ENCODE measurements at places on chromosomes 2 and 18. TPM values are rescaled to one million over a fixed set of nuclear protein-coding genes. Genes with fewer than 3 reads are reported as not detected.

The SPC25 gene
- total RNA-seq, result not detected

The DIS3L2 gene
- 36.3 TPM for total RNA-seq

The MFSD6 gene
- 2.2 TPM for total RNA-seq

The NR4A2 gene
- 0.41 TPM for total RNA-seq

The NT5C1B gene
- not detected for total RNA-seq

The COL6A3 gene
- total RNA-seq, result 1,372 TPM

The NEU2 gene
- total RNA-seq, result not detected

The VSNL1 gene
- total RNA-seq, result 0.90 TPM

The ARHGEF4 gene
- 5.2 TPM for total RNA-seq

The REG1A gene
- not detected for total RNA-seq

The C1GALT1C1L gene
- 0.36 TPM for total RNA-seq

The LIMS4 gene
- 4.7 TPM for total RNA-seq

The PDCD1 gene
- not detected for total RNA-seq

The POLR1B gene
- 15.3 TPM for total RNA-seq

The ANKRD30B gene
- total RNA-seq, result 2.7 TPM

The CPO gene
- total RNA-seq, result not detected

The ABCB11 gene
- total RNA-seq, result not detected

The CFC1 gene
- total RNA-seq, result not detected

The SLC4A3 gene
- total RNA-seq, result 14.7 TPM

The ACVR1C gene
- total RNA-seq, result 0.63 TPM

The MROH2A gene
- total RNA-seq, result under 0.01 TPM

The RABL2A gene
- 7.6 TPM for total RNA-seq

The PLA2R1 gene
- total RNA-seq, result 27.0 TPM

The GALM gene
- 35.2 TPM for total RNA-seq

The CCDC148 gene
- total RNA-seq, result 9.1 TPM

The KCTD1 gene
- total RNA-seq, result 21.8 TPM

The ABCG8 gene
- not detected for total RNA-seq

The CFAP221 gene
- not detected for total RNA-seq

The SH3YL1 gene
- 123 TPM for total RNA-seq

The SLC35F6 gene
- 80.8 TPM for total RNA-seq

The ATOH8 gene
- total RNA-seq, result 17.0 TPM
